CD4-positive, alpha-beta memory T cell (primary cell): ENCODE measurements at places on chromosomes 5 and 9.
A peak's percentile ranks its signal among the peaks of the same experiment; 100 is the strongest.

- no peak for DNase-seq
Observed at GRCh38 chr9:135677641-135678168, 14.6 kb downstream of the LCN9 start.

- DNase-seq, result no peak
Observed at GRCh38 chr5:2007496-2007877, 124.8 kb upstream of the IRX4 start.

DNA sequence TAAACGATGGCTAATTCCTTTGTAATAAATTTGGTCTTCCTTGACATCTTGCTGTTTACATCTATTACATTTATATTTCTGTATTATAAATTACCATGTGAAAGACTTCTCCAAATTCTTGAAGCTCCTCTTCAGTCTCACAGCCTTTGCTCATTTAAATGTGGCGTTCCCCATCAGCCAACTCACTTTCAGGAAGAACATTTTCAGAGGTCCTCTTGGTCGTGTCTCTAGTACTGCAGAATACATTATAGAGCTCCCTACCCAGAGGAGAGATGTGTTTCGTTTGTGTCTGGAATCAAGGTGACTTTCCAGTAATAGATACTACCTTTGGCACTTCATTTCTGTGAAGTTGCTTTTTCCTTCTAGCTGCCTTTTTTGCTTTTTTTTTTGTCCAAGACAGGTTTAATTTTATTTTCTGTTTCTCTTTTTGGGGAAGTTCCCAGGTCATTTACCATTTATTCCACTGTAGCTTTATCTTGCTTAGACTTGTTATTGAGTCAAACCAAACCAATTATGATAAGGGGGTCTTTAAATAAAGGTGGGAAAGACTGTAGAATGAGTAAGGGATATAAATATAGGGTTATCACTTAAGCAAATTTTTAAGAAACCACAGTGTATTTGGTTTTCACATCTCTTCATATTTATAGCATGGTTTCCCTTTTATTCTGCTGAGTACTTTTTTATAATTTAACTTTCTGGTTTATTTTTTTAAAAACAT lies 12.8 kb downstream of the UBE2B start:
- DNase-seq, result no peak

GRCh38 chr9:5608298-5609225 lies 20.3 kb upstream of the RIC1 start:
- no peak for DNase-seq

DNA sequence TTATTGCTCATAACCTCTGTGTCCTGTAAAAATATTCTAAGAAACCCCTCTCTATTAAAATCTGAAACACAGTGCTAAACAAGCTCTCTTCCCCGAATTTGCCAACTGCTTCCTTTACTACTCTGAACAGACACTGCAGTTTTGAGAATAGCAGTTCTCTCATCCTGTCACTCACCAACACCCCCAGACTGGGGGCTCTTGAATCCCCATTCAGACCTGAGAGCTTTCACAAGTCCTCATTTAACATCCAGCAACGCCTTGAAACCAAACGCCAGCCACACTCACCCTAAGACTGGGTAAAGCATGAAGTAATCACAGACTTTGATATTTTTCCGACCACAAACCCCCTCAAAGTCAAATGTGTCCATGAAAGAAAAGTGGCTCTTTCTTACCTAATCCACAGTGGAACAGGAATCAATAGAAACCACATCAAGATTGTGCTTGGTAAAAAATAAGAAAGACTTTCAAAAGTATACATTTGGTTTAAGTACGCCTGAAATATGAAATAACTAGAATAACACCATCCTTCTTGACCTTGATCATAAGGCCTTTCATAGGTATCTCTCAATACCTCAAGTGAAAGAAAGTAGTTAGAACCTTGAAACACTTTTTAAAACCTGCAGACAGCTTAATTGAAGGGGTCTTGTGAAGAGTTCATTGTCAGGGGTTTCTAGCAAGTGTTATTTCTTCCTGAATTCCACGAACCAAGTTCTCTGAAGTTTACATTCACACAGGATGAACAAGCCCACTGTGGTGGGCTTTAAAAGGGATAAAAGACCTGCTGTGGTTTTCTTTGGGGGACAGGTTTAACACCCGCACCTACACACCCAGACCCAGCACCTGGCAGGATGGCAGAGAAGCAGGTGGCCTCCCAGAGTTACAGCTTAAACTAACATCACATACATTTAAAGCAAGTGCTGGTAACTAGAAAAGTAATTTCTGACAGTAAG lies 412.6 kb downstream of the MLLT3 start:
- peak; percentile 35 for DNase-seq
